ENCODE measurements at places on chromosomes 4 and X.

- no peak for DNase-seq
These were observed 10.9 kb upstream of the LAS1L start for GRCh38 chrX:65545456-65545855.

- DNase-seq: no peak
These were observed 151.3 kb upstream of the TTC29 start for GRCh38 chr4:147096667-147097604.

GRCh38 chrX:155115174-155115819 lies 44.0 kb downstream of the BRCC3 start:
- DNase-seq: no peak

GRCh38 chrX:69014200-69014599 lies 151.1 kb downstream of the PJA1 start:
- DNase-seq: no peak

DNA sequence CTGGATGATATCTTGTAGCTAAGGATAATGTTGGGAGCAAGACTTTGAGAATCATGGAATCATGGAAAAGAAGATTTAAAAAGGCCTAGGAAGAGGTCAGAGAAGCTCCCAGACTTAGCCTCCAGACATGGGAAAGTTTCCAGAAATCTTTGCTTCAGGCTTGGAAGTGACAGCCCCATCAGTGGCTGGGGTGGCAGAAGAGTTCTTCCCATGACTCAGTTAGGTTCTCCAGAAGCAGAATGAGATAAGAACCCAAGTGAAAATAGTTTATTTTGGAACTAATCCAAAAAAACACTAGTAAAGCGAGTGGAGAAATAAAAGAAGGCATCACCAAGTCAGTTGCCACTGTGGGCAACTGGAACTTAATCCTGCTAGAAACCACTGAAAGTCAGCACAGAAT lies 506.9 kb downstream of the MID1IP1 start:
- DNase-seq: no peak

- DNase-seq: no peak
These were observed 7.4 kb downstream of the MMAA start for GRCh38 chr4:145626623-145626982.

DNA sequence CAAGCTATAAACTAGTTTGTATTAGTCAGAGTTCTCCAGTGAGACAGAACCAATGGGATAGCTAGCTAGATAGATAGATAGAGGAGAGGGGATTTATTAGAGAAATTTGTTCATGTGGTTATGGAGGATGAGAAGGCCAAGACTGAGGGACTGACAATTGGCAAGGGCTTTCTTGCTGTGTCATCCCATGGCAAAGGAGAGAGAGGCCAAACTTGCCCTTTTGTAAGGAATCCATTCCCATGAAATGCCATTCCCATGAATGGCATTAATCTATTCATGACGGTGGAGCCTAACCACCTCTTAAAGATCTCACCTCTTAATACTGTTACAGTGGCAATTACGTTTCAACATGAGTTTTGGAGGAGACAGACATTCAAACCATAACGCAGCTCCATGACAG lies 58.1 kb downstream of the LINC00632 start:
- DNase-seq: no peak

DNA sequence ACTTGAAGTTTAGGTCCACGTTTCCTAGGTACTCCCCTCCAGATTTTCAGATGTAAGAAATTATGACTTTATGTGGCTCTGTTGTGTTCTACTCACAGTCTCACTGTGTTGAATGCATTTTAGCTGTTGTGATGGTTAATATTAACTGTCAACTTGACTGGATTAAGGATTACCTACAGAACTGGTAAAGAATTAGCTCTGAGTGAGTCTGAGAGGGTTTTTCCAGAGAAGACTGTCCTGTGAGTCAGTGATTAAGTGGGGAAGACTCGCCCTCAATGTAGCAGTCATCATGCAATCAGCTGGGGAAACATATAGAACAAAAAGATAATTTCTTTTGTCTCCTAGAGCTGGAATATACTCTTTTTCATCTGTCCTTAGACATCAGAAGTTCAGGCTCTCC lies 493.4 kb downstream of the ACTRT1 start:
- DNase-seq: no peak

DNA sequence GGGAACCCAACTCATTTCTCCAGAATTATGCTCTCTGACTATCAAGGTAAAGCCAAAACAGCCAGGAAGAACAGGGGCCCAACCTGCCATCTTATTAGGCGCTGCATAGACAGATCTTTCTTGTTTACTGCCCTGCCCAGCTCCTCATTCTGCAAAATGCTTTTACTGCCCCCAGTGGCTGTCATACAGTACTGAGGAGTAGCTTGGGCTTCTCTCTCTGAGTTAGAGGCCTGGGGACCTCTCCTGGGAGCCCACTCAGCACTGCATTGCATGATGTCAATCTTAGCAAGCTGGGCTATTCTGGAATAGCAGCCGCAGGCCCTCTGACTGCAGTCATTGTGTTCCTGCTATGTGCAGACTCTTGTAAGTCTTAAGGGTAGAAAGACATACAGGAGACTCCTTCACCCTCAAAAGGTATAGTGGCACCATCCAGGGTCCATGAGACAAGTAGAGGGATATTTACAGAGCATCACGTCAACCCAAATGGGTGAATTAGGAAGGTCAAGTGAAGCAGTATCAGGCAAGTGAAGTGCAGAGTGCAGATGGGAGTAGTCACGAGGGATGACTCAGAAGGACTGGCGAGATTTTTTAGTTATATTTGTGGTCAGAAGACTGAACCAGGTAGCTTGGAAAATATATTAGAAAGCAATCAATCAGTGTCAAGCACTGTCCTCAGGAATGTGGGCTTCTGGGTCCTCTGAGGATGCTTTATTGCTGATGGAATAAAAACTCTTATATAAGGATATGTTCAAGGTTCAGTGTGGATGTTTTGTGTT lies 294.1 kb upstream of the SFRP2 start:
- DNase-seq: no peak

GRCh38 chr4:72305080-72305479 lies 263.9 kb downstream of the ADAMTS3 start:
- no peak for DNase-seq

GRCh38 chr4:119682099-119682498 lies 53.5 kb upstream of the PDE5A start:
- no peak for DNase-seq

DNA sequence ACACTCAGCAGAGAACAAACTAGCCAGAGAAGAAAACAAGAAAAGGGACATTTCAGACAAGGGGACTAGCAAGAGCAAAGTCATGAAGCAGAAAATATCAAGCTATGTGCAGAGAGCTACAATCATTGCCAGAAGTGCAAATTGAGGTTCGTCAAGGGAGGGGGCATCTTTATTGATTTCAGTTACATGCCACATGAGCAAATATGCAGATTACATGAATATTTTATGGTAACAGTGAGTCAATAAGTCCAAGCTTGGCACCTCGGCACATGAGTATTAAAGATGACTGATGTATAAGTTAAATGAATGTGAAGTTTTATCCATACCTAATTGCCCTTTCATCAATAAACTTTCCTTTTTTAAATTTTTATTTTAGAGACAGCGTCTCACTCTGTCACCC lies 238.1 kb upstream of the DIAPH2 start:
- no peak for DNase-seq

DNA sequence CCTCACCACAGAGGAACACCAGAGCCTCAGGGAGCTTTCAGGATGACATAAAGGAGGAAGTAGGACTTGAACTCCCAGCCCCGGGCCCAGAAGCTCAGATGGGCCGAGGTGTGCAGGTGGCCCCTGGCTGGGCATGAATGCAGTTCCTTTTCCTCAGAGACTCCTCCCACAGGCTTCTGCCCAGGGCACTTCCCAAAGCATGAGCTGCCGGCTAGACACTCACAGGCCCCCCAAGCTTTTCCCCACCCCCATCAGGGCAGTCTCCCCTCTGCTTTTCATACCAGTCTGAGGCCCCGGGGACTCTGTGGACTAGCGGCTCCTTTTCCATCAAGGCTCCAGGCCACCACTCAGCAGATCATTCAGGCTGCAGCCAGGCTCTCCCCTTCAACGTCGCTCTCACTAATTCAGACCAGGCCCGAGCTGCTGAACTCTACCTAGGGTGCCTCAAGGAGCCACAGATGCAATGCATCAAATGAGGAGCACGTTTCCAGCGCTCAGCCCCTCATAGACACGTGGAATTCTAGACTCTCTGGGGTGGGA lies 36.9 kb downstream of the HMX1 start:
- no peak for DNase-seq

- no peak for DNase-seq
These were observed 144.5 kb downstream of the SMIM20 start for GRCh38 chr4:26058537-26058936.

GRCh38 chr4:2647403-2648158 lies 108.6 kb downstream of the TNIP2 start:
- DNase-seq: no peak

DNA sequence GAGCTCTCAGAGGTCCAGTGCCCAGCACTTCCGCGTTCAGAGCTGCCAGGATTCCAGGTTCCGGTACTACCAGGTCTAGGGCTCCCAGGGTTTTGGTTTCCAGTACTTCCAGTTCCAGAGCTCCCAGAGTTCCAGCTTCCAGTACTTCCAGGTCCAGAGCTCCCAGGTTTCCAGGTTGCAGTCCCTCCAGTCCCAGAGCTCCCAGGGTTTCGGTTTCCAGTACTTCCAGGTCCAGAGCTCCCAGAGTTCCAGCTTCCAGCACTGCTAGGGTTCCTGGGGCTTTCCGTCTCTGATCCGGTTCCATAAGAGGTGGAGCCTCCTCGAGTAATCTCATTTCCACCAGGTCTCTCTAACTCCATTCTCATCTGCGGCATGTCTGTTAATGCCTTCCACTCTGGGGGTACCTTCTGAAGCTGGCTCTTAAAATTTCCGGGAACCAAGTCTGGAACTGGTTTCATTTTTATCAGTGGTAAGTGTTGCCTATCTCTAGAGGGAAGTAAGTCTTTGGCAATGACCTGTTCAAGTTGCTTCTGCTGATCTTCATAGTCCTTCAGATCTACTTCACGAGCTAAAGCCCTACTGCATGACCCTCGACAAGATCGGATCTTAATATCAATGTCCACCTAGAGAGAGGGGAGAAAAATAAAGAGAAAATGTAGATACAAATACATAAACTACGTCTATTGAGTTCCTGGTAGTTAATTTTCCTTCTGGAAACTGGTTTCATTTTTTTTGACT lies 4.1 kb downstream of the FGA start:
- DNase-seq: no peak

- no peak for DNase-seq
These were observed 72.3 kb downstream of the NR3C2 start for GRCh38 chr4:148369919-148370318.

GRCh38 chr4:74654230-74654681 lies 140.1 kb downstream of the BTC start:
- DNase-seq: no peak

DNA sequence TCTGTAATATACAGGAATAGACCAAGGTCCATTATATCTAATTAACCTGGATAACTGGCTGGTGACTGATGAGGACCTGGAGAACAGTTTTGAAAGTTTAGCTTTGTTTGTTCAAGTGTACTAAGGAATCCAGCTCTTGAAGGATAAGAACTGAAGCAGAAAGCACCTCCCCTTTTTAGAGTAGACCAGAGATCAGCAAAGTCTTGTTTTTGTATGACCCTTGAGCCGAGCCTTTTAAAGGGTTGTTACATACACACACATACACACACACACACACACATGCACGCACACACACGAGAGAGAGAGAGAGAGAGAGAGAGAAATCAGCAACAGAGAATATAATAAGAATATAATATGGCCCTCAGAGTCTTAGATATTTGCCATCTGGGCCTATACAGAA lies 13.0 kb downstream of the MOSPD2 start:
- no peak for DNase-seq

DNA sequence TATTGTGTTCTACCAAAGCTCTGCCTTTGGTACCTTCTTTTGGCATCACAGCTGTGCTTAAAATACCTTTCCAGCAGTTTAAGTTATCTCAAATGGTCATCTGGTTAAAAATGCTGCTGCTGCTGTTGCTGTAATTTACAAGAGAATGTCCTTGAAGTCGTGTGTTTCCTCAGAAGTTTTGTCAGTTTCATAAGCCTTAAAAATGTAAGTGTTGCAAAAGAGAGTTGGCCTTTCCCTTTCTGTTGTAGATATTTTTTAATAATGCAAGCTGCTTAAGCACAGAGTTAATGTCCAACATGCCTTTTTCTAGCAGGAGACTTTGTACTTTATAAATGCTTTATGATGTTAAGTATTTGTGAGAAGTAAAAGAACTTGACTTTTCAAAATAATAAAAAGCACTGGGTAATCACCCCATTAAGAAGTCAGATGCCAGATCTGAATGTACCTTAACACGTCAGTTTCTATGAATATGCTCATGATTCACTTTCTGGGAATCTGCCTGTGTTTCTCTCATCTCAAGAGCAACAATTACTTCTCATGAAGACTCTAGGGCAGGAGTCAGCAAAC lies 35.3 kb upstream of the TENM3 start:
- DNase-seq: no peak

GRCh38 chr4:25441519-25442117 lies 64.6 kb downstream of the ANAPC4 start:
- DNase-seq: no peak

DNA sequence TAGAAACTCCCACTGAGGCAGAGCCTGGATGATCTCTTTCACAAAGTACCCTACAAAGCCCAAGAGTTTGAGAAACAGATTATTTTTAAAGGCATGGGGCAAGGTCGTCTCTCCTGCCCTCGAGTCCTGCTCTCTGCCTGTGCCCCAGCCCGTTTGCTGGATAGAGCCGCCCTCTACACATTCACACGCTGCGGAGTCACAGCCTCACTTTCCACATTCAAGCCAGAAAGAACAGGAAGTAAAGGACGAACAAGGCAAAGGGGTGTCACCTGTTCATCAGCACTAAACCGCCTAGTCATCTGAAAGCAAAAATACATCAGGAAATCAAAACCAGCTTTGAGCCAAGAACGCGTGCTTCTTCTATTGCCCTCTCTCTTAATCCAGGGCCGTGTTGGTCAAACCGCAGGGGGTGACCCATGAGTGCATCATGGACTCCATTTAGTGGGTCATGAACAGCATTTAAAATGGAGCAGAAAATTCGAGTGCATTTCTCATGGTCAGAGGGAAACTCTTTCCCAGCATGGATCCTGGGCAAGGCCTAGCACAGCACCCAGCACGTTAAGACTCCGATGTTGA lies 83.4 kb downstream of the PHKA2 start:
- DNase-seq: no peak

GRCh38 chr4:141013899-141014298 lies 119.4 kb downstream of the RNF150 start:
- no peak for DNase-seq

DNA sequence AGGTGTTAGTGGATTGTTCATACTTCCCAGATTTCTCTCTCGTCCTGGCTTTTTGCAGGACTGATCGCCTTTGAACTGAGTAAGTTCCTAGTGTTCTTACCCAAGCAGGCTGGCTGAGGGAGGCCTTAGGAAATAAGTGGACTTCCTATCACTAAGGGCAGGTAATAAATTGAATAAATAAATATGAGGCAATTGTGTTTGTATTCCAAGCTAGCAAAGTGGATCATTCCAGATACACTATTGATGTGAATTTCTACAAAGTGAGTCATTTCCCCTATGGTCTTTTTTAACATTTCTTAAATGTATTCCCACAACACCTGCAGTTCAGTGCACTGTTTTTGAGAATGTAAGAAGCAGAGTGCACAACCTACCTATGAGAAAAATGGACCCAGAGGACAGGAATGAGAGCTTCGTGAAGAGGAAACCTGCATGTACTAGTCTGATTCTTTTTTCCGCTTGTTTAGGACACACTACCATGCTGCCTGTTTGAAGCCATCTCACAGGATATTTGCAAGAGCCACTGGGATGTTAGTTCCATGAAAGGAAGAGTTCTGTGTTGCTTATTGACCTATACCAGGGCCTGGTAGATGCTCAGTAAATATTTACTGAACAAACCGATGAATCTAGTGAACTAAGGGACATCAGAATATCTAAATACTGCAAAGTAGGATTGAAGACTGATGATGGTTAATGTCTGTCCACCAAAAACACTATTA lies 29.0 kb upstream of the SMAD1 start:
- DNase-seq: no peak

- DNase-seq: no peak
These were observed 382.5 kb upstream of the ADGRL3 start for GRCh38 chr4:60817609-60818008.

Measured in bone marrow (tissue), 2 donors.